ENCODE measurements at places on chromosomes 12 and 14.

- DNase-seq, result peak; percentile 76
These were observed 17.7 kb downstream of the RIN3 start for GRCh38 chr14:92531106-92531873.

DNA sequence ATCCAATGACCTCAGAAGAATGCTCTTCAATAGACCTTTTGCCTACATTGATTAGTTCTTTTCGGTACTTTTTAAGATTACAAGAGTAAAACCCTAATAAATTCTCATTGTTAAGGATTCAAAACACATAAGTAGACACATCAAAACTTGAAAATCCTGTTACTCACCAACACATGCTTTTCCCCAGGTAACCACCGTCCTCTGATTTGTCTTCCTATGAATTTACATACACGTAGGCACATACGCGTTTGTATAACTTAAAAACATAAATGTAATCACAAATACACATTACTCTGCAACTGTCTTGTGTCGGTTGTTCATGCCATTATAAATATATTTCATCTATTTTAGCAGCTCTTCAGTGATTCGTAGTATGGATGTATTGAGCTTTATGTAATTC is 910 bp upstream of the WASHC4 start:
- DNase-seq, result no peak

- no peak for DNase-seq
These were observed 3.0 kb downstream of the HSP90B1 start for GRCh38 chr12:103933237-103933636.

DNA sequence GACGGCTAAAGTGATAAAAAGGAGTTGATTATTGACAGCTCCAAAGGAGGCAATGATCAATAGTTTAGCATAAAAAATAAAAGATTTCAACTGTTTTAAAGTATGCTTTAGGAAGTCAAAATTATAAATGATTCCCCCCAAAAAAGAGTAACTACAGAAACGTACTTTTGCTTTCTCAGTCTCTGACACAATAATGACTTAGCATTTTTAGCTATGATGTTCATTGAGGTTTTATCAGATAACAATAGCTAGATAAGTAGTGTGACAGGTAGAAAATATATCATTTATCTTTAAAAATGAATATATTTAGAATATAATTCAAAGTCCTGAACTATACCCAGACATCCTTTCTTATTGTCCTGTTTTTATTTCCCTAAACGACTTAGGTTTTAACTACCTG is 352.9 kb downstream of the SOX5 start:
- no peak for DNase-seq

- no peak for DNase-seq
These were observed 123.4 kb downstream of the BICD1 start for GRCh38 chr12:32229971-32230612.

DNA sequence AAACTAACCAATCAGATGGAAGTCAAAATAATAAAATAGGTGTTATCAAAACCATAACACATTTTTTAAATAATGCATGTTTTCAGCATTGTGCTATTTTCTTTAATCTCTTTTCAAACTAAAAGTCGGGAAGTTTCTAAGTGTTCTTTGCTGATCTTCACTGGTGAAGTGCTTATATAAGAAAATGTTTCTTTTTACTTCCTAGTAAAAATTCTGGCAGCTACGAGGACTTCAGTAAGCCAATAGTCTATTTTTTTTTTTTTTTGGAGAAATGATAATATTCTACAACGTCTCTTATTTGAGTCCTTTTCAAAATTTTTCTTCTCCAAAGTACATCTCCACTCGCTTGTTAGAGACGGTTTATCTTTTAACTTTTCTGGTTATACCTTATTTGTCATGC is 448.0 kb downstream of the SLC6A15 start:
- no peak for DNase-seq

- no peak for DNase-seq
These were observed 947 bp downstream of the TMEM52B start for GRCh38 chr12:10179776-10180181.

- no peak for DNase-seq
These were observed 1145.8 kb downstream of the GALC start for GRCh38 chr14:86847140-86847539.

GRCh38 chr12:123853396-123854070 is 91.4 kb downstream of the DNAH10 start:
- DNase-seq, result no peak

DNA sequence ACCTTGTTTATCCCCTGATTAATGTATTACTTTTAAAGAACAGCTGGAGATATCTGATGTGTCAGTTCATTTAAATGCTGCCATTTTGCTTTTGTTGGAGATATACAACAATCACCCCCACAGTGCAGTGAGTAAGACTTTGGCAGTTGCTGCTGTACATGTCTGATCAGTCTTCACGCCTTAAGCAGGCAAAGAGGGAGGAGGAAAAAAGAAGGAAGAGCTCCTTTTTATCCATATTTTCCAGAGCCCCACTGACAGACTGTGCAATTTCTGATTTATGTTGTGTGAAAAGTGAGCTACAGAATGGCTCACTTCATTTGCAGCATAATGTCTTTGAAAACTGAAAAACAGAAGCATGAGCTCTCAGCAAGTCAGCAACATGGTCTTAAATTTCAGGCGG is 319.7 kb upstream of the LRIG3 start:
- DNase-seq, result no peak

DNA sequence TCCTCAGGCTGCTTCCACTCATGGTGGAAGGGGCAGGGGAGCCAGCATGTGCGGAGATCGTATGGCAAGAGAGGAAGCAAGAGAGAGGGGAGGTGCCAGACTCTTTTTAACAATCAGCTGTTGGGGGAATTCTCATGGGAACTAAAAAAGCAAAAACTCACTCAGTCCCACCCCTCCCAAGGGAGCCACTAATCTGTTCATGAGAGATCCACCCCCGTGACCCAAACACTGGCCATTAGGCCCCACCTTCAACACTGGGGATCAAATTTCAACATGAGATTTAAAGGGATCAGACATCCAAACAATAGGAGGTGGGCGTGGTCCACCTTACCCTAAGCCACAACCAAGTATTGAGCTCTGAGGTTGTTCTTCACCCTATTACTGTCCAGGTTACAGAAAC is 375.1 kb downstream of the GRIN2B start:
- no peak for DNase-seq

DNA sequence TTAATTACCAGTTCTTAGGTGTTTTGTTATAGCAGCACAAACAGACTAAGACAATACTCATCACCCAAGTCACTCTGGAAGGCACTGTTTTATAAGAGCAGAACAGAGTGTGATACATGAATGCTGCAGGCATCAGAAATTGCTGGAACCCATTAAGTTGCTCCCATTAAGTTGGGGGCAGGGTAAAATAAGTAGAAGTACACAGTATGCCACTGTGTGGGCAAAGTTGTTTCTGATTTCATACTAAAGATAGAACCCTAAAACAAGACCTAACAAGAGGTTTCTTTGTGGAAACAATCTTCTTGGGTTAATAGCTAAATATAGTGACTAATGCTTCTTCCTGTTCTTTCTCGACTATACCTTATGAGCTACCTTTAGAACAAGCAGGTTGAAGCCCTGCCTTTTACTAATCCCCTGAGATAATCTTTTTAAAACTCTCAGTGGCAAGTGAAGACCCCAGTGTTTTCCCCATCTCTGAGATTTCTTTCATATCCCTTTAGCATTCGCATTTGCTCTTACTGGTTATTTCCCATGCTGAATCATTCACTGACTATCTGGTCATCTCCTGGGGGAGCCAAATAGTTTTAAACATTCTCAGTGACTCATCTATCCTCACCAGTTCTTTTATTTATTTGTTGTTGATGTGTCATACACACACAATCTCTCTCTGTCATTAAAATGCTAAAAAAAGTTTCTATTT is 52.3 kb downstream of the SOCS2 start:
- DNase-seq, result no peak
